NCI-H1417 treated with DMSO at 0.1 percent for 48 hours (cell line): ENCODE measurements at places on chromosomes 7 and 10.

GRCh38 chr10:88086187-88086960, 222.9 kb downstream of the PTEN start:
- DNase-seq, result no peak

DNA sequence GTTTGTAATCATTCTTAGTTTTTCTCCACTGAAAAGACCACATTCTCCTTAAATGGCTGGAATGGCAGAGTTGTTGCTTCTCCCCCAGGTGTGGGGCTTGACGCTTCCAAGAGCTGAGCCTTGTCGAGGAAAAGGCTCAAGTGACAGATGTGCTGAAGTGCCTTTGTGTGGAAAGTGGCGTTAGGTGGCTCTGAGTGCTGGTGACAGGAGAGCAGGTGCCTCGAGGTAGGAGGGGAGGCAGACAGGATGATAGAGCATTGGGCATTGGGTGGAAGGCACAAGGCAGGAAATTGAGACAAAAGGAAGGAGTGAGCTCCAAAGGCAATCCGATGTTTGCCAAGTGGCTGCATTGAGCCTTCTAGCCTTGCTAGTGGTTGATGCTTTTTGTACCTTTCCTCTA, 6.7 kb downstream of the KIAA1217 start:
- DNase-seq, result no peak

- DNase-seq, result no peak
Observed at GRCh38 chr10:133176546-133176945, 16.5 kb downstream of the KNDC1 start.

DNA sequence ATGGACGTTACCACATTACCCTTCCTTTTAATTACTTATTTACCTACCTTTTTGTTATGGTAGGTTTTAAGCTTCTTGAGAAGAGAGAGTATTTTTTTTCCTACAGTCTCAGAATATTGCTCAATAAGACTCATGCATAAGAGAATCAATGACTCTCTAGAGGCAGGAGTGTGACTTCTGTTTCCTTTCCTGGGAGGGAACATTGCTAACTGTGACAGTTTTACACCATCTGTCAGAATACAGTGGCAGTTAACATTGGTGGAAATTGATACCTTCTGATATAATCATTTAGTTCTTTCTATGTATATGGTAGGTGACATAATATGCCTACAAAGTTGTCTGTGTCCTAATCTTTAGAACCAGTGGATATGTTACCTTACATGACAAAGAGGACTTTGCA, 348.7 kb upstream of the POT1 start:
- DNase-seq, result no peak

DNA sequence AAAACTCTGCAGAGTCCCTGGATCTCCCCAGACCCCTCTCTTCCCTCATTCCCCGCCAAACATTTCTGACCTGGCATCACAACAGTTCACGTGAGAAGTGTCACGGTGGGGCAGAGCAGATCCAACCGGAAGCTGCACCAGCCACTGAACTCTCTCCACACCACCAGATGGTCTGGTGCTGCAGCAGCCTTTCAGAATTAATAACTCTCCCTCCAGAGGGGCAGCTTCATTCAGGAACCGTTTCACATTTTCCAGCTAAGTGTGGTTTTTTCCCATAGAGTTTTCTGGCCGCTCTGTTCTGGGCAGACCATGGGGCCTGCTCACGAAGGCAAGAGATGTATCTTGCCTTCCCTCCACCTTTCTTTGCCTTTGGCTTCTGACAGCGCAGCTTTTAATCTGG, 486.7 kb upstream of the GALNT17 start:
- DNase-seq, result no peak

GRCh38 chr10:120392245-120392644, 64.8 kb upstream of the PLPP4 start:
- no peak for DNase-seq

DNA sequence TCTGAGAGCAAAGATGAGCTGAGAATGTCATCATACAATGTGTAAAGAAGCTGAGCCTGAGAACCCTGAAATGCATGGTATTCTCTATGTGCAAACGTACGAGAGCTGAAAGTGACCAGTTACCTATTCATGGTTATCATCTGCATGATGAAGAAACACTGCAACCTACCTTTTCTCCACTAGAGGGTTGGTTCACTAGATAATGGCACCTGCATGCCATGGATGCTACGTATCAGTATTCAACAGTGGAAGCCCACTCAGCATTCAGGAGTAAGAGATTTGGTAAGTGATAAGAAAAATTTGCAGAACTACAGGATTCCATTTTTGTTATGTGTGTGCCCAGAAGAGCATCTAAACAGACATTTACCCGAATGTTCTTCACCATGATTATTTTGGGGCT, 145.4 kb downstream of the PTPRN2 start:
- DNase-seq, result no peak

- DNase-seq, result no peak
Observed at GRCh38 chr10:36421992-36422391, 703.4 kb upstream of the ANKRD30A start.

GRCh38 chr7:141889321-141889720, 26.9 kb upstream of the OR9A4 start:
- no peak for DNase-seq

DNA sequence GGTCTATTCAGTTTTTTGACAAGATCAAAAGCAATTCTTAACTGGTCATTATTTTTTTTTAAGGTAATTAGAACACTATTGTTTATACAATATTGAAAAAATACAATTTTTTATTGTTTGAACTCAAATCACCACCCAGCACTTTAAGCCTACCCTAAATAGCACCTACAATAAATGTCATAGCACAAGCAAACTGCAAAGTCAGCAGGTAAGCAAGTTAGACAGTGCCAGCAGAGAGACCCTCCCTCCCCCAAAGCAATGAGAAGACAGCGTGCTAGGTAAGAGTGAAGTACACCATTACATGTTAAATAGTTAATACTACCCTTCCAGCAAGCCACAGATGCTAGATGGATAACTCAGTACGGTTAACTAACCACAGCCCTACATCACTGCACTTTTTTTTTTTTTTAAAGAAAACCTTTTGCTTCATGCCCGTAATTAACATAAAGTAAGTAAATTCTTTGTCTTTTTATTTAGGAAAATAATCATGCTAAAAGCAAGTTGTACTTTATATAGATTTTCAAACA, 120.0 kb downstream of the UBE2H start:
- DNase-seq, result no peak

DNA sequence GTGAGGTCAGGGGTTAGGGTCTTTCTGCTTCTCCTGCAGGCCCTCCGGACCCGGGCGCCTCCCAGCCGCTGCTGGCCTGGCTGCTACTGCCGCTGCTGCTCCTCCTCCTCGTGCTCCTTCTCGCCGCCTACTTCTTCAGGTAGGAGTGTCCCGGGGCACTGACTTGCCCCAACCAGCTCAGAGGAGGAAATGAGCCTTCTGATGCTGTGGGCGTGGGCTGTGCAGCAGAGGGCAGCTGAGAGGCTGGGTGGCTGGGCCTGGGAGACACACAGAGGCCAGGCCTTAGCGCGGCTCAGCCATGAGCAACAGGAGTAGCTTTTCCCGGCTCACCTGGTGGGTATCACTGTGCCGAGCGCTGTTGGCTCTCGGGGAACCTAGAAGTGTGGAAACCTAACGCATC, 78.9 kb downstream of the MKI67 start:
- no peak for DNase-seq

DNA sequence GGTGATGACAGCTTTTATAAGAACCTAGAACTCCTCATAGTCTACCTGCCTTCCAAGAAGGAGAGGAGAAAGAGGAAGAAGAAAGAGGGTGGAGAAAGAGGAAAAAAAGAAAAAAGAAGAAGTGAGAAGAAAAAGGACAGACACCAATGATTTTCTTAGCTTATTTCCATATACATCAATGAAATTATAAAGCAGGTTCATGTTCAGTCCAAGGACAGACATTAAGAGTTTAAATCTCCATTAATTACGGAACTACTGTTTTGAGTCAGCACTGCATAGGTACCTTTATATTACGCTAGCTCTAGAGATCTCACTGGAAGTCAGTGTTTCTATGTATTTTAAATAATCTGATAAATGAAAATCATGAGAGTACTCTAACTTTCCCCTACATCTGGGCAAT, 309.0 kb upstream of the HGF start:
- no peak for DNase-seq
